Left lobe of liver (tissue), 2 donors: ENCODE measurements at places on chromosomes 5 and 9.

GRCh38 chr5:82793808-82794419 lies 283.3 kb downstream of the TMEM167A start:
- DNase-seq, result no peak

GRCh38 chr9:109972026-109972882 lies 192.3 kb downstream of the PALM2AKAP2 start:
- no peak for DNase-seq

DNA sequence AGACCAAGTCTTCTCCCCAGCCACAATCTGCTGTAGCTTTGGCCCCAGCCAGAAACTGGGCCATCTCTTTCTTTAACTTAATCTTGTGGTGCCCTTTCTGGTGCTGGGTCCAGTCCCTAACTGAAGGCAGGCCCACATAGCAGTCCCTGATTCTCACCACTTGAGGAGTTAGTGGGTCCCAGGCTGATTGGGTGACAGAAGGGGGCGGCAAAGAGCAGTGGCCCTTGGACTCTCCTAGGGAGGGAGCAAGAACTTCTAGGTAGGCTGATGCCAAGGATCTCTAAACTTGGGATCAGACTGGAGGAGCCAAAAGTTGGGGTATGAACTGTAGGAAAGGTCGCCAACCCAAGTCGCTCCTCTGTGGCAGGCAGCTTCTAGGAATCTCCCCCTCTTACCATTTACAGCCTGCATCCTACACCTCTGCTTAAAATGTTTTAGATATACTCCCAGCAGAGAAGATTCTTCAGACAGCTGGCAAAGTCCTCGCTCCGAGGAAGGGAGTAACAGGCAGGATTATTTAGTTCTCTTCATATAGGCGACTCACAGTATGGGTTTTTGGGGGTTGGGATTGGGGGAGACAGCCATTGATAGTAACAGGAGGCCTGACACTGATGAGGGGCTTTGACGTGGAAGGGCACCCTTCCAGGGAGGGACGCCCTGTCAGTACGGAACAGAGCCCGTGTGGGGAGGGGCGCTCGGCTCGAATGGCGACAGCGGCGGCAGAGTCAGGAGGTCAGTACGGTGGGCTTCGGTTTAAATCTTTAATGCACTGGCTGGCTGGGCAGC lies 2.0 kb upstream of the CCL27 start:
- DNase-seq, result peak; percentile 83

DNA sequence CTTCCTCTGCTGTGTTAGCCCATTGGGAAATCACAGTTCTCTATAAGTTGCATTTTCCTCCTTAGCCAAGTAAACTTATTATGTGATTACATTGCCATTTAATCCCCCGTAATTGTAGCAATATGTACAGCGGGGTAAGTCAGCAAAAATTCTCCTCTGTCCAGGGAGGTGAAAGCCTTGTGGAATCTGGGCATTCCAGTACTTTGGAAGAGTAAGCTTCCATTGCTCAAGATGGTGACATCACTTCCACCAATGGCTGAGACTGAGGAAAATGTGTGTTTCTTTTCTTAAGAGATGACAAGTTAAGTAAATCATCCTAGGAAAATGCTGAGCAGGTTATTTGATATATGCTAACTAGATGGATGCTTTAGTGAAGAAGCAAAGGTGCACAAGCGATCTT lies 436.7 kb downstream of the CETN3 start:
- DNase-seq, result no peak

- DNase-seq, result no peak
Observed at GRCh38 chr9:138025908-138026307, 148.3 kb downstream of the CACNA1B start.

DNA sequence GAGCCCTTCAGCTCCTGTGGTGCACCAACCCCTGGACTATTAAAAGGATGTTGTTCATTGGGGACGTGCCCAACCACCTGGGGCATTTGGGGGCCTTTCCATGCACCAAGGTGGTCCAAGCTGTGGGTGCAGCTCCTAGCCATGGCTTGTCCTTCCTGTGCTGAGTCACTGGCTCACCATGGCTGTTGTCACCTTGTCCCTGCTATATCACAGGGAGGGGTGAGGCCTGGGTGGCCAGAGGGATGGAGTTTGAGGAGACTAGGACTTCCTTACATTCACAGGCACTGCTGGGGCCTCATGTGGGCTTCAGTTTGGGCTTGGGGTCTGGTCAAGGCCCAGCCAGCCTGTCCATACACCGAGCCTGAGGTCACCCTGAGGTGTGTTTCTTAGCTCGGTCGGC lies 45.5 kb downstream of the PHF2 start:
- DNase-seq, result no peak

DNA sequence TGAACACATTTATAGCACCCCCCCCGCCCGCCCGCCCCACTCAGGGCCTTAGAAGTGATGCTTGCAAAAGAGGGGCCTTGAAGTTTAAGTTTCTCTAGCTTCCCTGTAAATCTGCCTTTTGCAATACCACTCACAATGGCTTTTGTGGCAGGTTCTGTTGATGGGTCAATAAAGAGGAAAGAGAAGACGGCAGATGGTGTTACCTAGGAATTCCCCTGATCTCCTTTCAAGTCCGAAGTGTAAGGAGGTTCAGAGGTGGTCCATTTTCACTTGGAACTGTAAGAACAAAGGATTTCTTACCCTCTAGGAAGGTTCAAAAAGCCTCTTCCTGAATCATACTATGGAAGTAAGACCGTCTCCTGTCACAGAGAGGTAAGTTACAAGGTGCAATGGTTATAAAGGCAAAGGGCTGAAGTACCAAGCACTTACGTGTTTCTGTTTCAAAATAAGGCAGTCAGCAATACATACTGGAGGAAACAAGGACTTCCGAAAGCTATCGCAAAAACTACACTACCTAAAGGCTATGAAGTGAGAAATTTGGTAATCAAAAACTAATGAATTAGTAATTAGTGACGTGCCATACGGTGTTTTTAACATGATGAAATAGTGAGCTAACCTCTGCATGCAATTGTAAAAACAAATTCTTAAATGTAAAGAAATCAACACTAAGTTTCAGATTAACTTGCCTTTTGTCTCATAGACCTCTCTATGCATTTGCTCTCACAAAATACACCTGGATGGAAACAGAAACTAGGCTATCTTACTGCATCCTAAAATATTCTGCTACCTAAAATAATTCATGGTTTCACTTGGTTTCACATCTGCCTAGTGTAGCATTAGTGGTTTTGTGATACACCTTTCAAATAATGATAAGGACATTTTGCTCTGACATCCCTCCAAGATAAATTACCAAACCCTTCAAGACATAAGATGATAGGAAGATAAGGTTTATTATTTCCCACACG lies 589.4 kb upstream of the FAM174A start:
- DNase-seq, result no peak
